ENCODE measurements at places on chromosomes 1 and 21.

DNA sequence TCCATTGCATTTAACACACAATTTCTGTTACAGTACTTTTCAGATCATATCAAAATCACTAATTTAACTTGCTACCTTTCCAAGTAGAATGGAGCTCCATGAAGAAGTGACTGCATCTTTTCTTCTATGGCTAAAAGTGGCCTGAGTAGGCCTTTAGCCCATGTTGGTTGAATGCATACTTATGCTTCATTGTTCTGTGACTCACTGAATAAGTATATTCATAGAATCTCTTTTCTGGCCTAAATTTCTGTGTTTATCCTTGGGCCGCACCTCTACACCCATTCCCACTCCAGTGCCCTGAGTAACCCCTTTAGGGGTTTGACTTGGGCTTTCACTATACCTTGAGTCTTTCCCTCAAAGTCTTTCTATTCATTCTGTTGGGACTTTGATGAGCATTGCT, 42.1 kb upstream of the ARHGAP29 start:
- no peak for DNase-seq

GRCh38 chr1:58908561-58909560, 125.0 kb upstream of the JUN start:
- no peak for DNase-seq

DNA sequence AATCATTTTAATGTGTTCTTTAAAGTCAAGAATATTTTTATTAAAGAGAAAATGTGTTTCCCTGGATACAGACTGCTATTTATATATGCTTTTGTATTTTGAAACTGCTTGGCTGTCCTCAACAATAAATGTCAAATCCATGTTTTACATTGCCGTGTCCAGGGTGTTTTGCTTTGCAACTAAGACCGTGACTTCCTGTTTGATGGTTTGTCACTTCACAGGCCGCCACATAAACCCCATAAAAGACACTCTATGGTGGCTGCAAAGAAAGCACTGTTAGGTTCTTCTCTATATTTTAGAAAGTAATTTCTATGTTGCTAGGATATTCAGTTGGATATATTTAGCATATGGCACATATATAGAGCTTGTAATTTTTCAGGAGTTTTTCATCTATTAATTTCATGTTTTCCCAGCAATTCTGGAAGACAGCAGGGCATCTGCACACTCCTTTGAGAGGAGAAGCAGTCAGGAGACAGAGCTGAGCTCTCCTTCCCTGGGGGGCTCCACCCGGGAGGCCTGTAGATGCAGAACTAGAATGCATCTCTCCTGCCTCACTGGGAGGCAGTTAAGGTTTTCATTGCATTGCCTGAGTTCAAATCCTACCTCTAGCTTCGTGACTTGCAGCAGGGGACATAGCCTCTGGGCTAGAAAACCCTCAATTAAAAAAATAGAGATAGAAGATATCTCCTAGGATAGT, 33.1 kb downstream of the PRDM2 start:
- no peak for DNase-seq

- DNase-seq: no peak
Measured at GRCh38 chr1:25985171-25985570, 12.7 kb downstream of the PAFAH2 start.

GRCh38 chr1:168910403-168910802, 181.4 kb upstream of the DPT start:
- DNase-seq: no peak

DNA sequence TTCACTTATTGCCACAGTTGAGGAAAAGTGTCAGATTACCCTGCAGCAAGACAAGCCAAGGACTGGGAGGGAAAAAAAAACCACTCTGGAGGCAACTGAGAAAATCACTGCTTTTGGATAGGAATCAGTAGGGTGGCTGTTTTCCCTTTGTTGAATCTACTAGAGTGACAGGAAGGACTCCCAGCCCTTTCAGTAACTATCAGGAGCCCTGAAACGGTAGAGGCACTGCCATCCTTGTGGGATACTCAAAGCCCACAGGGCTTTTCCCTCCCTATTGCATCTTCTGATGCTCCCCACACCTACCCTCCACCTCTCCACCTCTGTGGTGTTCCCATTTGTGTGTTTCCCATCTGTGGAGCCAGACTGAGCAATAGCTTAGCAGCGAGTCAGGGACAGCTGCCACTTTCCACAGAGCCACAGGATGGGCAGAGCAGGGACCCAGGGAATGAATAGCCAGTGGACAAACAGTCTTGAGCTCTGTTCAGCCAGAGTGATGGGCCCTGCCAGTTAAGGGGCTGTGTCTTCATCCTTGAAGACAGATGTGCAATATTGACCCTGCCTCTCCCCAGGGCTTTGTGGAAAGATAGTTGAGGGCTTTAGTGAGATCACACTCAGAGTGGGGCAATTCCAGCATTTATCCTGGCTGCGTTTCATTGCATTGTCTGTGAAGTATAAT, 13.9 kb downstream of the UBIAD1 start:
- no peak for DNase-seq

- no peak for DNase-seq
Measured at GRCh38 chr1:218384581-218384993, 39.5 kb downstream of the TGFB2 start.

- no peak for DNase-seq
Measured at GRCh38 chr1:1306661-1307260, 969 bp downstream of the ACAP3 start.

- no peak for DNase-seq
Measured at GRCh38 chr21:35616090-35616489, 444.2 kb downstream of the SETD4 start.

- no peak for DNase-seq
Measured at GRCh38 chr1:231970684-231971083, 344.1 kb downstream of the DISC1 start.

DNA sequence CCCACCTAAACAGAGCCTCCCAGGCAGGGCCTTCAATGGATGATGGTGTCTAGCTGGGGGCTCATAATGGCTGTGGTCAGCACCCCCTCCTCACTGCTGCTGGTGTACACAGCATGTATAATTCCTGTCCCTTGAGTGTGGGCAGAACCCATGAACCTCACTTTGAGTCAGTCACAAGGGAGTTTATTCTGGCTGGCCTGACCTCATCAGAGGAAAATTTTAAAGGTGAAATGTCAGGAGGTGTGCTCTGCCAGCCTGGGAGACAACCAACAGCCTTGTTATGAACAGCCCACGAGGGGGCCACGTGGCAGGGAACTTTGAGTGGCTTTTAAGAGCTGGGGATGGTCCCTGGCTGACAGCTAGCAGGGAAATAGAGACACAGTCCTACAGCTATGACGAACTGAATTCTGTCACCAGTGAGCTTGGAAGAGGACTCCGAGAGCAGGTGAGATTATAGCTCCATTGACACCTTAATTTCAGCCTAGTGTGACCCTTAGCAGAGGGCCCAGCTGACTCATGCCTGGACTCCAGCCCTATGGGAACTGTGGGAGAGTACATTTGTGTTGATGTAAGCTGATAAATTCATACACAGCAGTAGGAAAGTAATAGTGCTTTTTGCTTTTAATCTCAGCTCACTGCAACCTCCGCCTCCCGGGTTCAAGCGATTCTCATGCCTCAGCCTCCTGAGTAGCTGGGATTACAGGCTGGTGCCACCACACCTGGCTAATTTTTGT, 73.5 kb upstream of the RUNX3 start:
- DNase-seq: no peak

GRCh38 chr1:152768847-152769533, 6.0 kb upstream of the LCE1F start:
- DNase-seq: no peak

- DNase-seq: no peak
Measured at GRCh38 chr1:179821524-179821923, 56.1 kb downstream of the TOR1AIP2 start.

- no peak for DNase-seq
Measured at GRCh38 chr1:234605399-234605982, 4.5 kb downstream of the IRF2BP2 start.

GRCh38 chr1:244224487-244225430, 173.7 kb downstream of the ZBTB18 start:
- no peak for DNase-seq

- DNase-seq: no peak
Measured at GRCh38 chr1:14896381-14897079, 257.0 kb upstream of the TMEM51 start.

DNA sequence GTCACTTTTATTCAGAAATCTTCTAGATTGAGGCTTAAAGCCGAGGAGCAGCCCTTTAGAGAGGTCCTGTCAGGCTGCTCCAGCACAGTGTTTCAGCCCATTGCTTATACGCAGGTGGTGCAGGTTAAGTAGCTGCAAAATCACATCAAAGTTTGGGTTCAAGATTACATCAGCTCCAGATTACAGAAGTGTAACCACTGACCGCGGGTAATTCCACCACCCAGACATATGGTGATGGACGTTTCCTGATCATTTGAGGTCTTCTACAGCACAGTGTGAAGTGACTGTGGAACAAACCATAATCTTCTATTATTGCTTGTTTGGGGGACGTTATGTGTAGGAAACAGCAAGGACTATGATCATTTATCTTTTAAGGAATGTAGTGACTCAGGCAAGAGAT, 11.8 kb downstream of the C1orf115 start:
- DNase-seq: no peak

DNA sequence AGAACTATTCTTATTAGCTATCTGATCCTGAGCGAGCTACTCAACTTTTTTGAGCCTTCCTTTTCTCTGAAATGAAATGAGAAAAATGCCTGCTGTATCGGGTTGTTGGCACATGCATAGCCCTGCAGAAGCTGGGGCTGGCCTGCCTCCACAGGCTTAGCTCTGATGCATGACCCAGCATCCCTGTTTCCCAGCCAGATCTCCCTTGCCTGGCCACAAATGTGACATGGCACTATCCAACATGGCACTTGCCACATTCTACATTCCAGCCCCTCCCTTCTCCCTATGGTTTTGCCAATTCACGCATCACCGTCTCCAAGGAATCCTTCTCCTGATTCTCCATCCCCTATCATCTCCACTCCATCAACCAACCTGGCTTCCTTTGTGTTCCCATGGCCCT, 13.8 kb downstream of the RNU5D-1 start:
- no peak for DNase-seq

DNA sequence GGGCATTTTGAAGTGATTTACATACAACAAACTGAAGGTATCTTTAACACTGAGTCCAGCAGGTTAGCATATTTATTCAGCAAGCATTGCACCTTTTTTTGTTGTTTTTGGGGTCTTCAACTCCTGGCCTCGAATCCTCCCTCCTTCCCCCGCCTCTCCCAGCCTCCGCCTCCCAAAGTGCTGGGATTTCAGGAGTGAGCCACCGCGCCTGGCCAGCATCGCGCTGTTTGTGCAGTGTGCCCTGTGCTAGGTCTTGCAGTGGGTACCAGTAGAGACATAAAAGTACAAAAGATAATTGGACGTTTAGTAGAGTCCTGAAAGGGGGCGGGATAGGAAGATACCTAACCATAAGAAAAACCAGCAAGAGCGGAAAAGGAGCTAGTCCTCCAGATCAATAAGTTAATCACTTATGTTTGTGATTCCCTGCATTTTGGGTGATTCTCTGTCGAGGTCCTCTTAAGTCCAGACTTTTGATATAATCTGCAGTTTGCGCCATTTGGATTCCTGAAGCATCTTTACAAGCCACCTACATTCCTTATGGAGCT, 111.8 kb downstream of the OSBPL9 start:
- DNase-seq: no peak

DNA sequence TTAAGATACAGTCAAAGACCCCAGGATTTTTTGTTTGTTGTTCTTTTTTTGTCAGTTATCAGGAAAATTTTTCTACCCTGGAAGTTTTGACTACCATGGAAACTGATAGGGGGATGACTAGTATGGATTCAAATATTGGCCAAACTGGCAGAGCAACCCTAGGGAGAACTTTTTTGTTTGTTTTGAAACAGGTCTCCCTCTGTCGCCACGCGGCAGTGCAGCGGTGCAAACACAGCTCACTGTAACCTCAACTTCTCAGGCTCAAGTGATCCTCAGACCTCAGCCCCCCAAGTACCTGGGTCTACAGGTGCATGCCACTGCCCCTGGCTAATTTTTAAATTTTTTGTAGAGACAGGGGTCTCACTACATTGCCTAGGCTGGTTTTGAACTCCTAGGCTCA, 46.6 kb downstream of the TOR3A start:
- DNase-seq: no peak

- DNase-seq: no peak
Measured at GRCh38 chr21:41536076-41536826, 28.3 kb upstream of the TMPRSS2 start.

GRCh38 chr1:180402551-180402950, 99.8 kb downstream of the ACBD6 start:
- DNase-seq: no peak

GRCh38 chr1:58921342-58921741, 137.5 kb upstream of the JUN start:
- DNase-seq: no peak

GRCh38 chr21:45818904-45819285, 162.7 kb upstream of the COL6A1 start:
- no peak for DNase-seq

- DNase-seq: no peak
Measured at GRCh38 chr1:97004054-97004453, 282.5 kb downstream of the PTBP2 start.

- DNase-seq: no peak
Measured at GRCh38 chr1:171313319-171313834, 606 bp upstream of the FMO4 start.

DNA sequence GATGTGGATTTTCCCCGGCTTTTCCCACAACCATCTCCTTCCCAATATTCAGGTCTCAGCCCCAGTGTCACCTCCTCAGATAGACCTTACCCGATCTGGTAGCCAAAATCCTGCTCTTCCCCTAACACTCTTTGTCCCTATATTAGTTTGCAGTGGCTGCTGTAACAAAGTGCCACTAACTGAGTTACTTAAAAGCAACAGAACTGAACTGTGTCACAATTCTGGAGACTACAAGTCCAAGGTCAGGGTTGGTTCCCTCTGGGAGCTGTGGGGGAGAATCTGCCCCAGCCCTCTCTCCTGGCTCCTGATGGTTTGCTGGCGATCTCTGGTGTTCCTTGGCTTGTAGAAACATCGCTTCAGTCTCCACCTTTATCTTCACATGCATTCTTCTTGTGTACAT, 64.0 kb downstream of the NENF start:
- DNase-seq: no peak

DNA sequence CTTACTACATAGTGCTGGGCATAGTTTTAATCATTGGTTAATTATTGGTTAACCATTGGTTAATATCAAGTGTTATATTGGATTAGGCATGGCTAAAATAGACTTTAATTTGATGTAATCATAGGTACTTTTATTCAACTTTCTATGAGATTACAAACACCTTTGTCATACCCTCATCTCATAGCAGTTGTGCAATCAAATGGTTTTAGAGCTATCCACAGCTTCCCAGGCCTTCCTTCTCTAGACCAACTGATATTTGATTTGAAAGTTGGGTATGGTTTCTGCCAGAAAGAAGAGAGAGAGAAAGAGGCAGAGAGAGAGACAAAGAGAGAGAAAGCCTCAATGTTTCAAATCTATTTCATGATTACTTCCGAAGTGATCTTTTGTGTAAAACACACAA, 9.6 kb upstream of the RGS1 start:
- DNase-seq: no peak

- DNase-seq: no peak
Measured at GRCh38 chr1:44587796-44588460, 86.4 kb downstream of the TMEM53 start.
